AG20443 (cell line): ENCODE measurements at places on chromosomes 12 and 14.

GRCh38 chr14:38507299-38507698, 251.4 kb upstream of the CLEC14A start:
- DNase-seq = no peak

DNA sequence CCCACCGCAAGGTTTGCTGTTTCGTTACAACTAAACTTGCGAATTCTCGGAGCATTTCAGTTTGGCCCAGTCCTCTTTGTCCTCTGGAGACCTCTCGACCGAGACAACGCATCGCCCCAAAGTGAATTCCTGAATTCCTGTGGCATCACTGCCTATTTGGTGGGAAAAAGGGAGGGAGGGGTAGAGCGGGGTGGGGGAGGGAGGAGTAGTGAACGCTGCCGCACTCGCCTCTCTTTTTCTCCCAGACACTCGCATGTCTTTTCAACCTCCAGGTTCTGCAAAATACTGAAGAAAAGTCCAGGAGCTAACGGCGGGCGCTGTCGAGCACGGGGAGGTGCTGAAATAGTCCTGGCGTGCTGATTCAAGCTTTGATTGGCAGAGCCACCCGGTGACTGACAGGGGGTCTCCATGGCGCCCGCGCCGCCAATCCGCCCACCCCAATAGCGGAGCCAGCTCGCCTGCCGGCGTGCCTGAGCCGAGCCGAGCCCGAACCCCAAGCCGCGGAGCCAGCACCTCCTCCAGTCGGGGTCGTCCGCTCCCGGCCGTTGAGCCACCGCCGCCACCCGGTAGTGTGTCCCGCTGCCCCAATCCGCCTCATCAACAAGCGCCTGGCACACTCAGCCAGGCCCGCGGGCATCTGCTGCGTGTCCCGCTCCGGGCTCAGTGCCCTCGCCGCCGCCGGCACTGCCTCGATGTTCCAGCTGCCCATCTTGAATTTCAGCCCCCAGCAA, at the start of gene SIX6:
SIX6 (plus strand) TSS at position 440 of the 731 bp plus-strand sequence; CDS start at position 693, 253 bp downstream.
- peak; percentile 40 for DNase-seq

GRCh38 chr12:8841778-8842177, 19.4 kb downstream of the A2ML1 start:
- DNase-seq = no peak

DNA sequence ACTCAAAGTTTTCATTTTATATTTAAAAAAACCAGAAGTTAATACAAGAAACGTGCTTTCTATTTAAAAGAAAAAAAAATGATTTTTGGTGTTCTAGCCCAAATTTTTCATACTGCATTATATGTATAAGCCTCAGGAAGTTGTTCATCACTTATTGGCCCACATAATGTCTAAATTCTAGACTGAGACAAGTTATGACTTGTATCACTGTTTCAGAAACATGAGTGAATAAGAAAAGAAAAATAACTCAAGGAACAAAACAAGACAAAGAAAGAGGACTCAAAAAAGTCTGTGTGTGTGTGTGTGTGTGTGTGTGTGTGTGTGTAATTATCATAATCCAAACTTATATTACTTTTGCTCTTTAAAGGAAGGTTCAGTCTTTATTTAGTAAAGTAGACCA, 929.8 kb downstream of the GALC start:
- no peak for DNase-seq

DNA sequence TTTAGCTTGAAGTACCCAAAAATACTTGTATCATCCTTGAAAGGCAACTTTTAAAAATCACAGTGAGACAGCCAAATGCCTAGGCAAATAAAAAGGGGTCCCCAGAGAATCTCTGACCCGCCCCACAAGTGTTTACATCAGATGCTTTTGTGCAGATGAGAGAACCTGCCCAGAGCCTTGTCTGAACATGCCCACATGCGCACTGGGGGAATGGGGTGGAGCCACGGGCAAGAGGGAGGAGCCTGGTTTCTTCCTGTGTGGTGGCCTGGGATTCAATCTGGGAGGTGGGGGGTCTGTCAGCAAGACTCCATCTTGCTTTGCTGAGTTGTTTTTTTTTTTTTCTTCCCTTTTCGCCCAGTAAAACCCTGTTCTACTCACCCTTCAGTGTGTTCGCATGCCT, 381.7 kb upstream of the CCDC196 start:
- no peak for DNase-seq

- DNase-seq = peak; percentile 77
These were observed 87.8 kb downstream of the ZFP36L1 start for GRCh38 chr14:68704736-68705720.

DNA sequence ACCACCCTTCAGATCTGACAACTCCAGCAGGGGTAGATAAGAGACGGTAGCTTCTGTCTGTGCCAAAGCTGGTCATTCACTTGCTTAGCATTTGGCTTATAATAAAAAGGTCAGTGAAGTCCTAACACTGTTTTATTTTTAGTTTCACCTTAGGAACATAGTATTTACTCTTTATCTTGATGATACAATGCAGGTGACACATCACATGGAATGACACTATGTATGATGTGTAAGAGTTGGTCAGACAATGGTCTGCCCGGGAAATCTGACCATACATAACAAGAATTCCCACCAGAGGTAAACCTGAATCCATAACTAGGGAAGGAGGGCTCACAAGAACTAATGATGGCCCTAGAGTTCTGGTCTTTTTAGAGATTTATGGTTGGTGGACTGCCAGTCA, 66.6 kb downstream of the IFNG start:
- no peak for DNase-seq

- no peak for DNase-seq
These were observed 142.5 kb downstream of the PHLDA1 start for GRCh38 chr12:75888874-75889613.

- no peak for DNase-seq
These were observed 138.2 kb upstream of the LHX5 start for GRCh38 chr12:113609692-113610469.

GRCh38 chr14:104112113-104112505, 26.3 kb upstream of the KIF26A start:
- no peak for DNase-seq

DNA sequence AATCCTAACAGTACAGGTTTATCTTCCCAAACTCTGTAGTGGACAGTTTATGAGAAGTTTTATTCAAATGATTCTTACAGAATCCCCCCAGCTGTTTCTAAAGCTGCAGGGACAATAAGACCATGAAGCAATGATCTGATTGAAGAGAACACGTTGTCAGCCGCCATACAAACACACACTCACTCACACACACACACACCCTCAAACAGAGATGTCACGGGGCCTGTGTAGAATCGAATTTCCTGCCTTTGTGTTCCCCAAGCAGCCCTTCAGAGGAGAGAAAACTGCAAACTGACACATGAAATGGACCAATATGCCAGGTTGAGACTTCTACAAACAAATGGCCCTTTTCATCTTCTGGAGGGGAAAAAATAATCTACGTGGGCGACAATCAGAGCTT, 80.5 kb upstream of the TBX3 start:
- no peak for DNase-seq

DNA sequence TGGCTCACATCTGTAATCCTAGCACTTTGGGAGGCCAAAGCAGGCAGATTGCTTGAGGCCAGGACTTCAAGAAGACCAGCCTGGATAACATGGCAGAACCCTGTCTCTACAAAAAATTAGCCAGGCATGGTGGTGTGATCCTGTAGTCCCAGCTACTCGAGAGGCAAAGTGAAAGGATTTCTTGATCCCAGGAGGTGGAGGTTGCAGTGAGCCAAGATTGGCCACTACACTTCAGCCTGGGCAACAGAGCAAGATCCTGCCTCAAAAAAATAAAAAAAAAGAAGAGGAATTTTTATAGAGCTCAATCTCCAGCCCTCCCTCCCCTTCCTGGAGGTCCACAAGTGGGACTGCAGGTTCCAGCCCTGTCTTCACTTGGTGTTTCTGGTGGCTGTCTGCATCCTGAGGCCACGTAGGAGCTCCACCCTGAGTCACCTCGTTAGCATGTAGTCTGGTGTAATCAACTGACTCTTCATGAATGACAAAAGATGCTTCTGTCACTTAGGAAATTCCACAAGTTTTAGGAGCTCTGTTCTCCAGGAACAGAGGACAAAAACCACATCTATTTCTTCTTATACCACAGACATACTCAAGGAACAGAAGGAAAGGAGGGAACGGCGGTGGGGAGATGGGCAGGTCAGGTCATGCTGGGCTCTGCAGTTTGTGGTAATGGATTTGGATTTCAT, 16.2 kb downstream of the CCDC62 start:
- peak; percentile 63 for DNase-seq

DNA sequence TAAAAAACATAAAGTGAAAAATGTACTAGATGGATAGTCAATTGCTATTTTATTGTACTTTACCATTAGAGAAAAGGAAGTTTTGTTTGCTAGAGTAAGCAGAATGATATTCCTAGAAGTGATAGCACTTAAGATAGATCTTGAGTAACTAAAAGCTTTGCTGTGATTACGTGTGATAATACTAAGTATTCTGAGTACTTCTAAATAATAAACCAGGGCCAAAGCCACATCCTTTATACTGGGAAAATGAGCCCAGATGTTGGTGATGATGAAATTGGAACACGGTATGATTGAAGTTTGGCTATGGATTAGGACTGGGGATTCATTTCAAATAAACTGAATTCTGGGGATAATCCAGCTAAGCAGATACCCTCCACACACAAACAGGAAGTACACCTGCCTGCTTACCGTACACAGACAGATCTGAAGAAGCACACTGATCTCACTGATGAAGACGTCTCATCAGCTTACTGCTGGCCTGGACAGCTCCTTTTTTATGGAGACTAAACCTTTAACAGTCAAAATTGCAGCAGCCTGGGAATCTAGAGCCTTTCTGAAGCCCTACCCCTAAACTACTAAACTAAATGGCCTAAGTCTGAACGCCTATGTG, 199.8 kb downstream of the LRFN5 start:
- no peak for DNase-seq

GRCh38 chr14:54627540-54628363, 60.8 kb downstream of the SAMD4A start:
- peak; percentile 75 for DNase-seq

- DNase-seq = no peak
These were observed 673.0 kb upstream of the LMO3 start for GRCh38 chr12:17278946-17279345.

DNA sequence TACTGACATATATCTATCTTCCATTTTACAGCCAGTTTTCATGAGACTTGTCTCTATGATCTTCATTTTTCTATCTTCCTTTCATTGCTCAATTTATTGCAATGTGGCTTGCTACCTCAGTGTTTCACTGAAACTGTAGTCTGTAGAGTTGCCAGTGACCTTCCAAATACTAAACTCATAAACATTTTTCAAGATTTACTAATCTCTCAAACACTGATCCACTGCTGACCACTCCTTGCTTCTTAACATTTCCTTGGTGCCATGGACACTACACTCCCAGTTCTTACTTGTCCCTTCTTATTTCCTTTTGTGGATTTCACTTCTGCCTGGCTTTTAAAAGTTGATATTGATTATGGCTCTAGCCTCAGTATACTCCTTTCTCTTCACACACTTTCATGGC, 95.4 kb upstream of the SLCO1C1 start:
- no peak for DNase-seq

- DNase-seq = no peak
These were observed 113.0 kb downstream of the ADCK1 start for GRCh38 chr14:77912754-77913556.

- no peak for DNase-seq
These were observed 6.1 kb downstream of the TCP11L2 start for GRCh38 chr12:106308611-106309010.

- DNase-seq = no peak
These were observed 57.9 kb downstream of the RFLNA start for GRCh38 chr12:124352839-124353238.

- no peak for DNase-seq
These were observed 214.7 kb upstream of the C14orf180 start for GRCh38 chr14:104364830-104365229.

- no peak for DNase-seq
These were observed 90.4 kb downstream of the PPP2R5C start for GRCh38 chr14:101851736-101852405.

DNA sequence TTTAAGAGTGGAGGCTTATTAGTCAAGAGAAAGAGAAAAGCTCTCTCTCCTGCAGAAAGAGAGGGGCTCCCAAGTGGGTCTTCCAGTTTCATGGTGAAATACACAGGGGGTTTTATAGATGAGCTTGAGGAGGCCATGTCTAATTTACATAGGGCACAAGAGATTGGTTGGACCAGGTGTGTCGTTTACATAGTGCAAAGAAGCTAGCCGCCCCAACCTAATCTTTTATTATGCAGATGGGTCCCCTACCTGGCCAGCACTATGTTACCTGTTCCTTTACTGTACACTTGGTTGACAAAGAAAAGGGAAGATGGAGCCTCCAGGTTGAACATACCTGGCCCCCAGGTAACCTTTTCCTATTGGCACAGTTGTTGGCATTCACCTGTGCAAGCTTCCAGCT, 195.0 kb downstream of the PIK3C2G start:
- DNase-seq = no peak

- no peak for DNase-seq
These were observed 58.8 kb downstream of the PPP2R5C start for GRCh38 chr14:101820283-101820798.

- DNase-seq = peak; percentile 67
These were observed 14.3 kb upstream of the PTGER2 start for GRCh38 chr14:52299692-52300278.

- peak; percentile 45 for DNase-seq
These were observed 72.4 kb downstream of the ATP2B1 start for GRCh38 chr12:89636052-89636775.

DNA sequence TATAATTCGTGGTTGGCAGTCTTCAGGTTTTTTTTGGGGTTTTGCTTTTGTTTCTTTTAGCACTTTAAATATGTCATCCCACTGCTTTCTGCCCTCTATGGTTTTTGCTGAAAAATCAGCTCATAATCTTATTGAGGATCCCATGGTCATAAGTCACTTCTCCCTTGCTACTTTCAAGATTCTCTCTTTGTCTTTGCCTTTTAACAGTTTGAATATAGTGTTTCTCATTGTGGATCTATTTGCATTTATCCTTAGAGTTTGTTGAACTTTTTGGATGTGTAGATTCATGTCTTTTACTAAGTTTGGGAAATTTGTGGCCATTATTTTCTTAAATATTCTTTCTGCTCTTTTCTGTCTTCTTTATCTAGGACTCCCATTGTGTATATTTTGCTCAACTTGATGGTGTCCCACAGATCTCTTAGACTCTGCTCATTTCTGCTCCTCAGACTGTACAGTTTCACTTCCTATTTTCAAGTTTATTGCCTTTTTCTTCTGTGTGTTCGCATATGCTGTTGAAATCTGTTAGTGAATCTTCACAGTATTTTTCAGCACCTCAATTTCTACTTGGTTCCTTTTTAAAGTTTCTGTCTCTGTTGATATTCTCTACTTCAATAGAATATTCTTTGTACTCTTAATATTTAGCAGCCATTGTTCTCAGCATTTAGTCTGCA, 70.8 kb downstream of the WNK1 start:
- DNase-seq = no peak

GRCh38 chr14:77605392-77605972, 11.0 kb downstream of the SPTLC2 start:
- DNase-seq = no peak

DNA sequence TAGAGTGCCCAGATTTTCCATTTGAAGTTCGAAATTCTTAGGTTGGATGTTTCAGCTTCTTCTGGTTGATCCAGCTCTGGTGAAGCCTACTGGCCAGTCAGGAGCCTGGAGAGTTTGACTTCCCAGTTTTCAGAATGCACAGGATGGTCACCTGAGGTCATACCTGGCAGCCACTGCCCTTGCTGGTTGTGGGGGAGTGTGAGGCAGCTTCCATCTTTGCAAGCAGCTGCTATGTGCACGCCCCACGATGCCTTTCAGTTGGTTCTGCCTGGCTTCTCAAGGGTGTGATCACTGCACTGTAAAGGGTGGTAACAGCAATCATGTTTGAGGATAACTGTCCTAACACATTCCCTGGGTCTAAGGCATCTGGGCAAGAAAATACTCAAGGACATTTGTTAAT, 15.4 kb downstream of the CCDC92 start:
- no peak for DNase-seq

- no peak for DNase-seq
These were observed 6.0 kb downstream of the CHPT1 start for GRCh38 chr12:101703487-101703886.
